KG1 (cell line): ENCODE measurements at places on chromosomes 2 and 18.

DNA sequence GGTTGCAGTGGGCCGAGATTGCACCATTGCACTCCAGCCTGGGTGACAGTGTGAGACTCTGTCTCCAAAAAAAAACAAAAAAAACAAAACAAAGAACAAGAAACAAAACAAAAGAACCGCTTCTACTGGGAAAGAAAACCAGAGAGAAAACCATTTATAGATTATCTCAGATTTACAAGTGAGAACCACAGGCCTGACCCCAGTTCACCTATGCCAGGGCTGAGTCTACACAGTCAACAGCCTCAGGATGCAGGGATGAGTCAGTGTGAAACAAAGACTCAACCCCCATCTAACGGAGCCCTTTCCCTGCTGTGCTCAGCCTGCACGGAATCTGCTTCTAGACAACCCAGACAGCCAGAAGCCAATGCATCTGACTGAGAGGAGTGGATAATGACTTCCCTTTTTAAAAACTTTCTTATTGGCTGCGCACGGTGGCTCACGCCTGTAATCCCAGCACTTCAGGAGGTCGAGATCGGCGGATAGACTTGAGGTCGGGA, 25.5 kb upstream of the YWHAQ start:
- no peak for DNase-seq

DNA sequence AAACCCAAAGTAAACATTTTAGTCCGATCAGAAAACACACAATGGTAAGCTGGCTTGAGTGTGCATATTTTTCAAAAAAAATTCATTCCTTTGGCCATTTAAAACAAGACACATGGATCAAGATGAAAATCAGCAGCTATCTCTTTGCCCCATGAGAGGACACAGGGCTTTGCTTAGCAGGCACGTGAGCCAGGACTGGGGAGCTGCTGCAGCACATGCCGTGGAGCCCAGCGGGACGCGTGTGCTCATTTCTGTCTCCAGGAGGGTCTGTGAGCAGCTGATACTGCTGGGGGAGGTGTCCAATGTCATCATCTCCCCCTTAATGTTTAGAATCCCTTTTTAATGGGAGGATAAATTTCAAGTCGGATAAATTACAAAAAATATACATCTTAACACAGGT, 49.8 kb upstream of the CNGA3 start:
- no peak for DNase-seq

GRCh38 chr2:1977655-1978054, 233.3 kb upstream of the PXDN start:
- DNase-seq, result no peak

- DNase-seq, result peak; percentile 94
Observed at GRCh38 chr2:85405201-85406059, 4.7 kb downstream of the CAPG start.

- DNase-seq, result no peak
Observed at GRCh38 chr2:181992776-181993175, 7.1 kb downstream of the PPP1R1C start.

GRCh38 chr2:54632733-54633692, 90.4 kb upstream of the EML6 start:
- DNase-seq, result no peak
